ENCODE measurements at places on chromosomes 11 and 22.

- DNase-seq: no peak
Measured at GRCh38 chr11:37497326-37497725, 899.3 kb upstream of the RAG2 start.

- DNase-seq: no peak
Measured at GRCh38 chr11:102449651-102450570, 2.7 kb downstream of the TMEM123 start.

DNA sequence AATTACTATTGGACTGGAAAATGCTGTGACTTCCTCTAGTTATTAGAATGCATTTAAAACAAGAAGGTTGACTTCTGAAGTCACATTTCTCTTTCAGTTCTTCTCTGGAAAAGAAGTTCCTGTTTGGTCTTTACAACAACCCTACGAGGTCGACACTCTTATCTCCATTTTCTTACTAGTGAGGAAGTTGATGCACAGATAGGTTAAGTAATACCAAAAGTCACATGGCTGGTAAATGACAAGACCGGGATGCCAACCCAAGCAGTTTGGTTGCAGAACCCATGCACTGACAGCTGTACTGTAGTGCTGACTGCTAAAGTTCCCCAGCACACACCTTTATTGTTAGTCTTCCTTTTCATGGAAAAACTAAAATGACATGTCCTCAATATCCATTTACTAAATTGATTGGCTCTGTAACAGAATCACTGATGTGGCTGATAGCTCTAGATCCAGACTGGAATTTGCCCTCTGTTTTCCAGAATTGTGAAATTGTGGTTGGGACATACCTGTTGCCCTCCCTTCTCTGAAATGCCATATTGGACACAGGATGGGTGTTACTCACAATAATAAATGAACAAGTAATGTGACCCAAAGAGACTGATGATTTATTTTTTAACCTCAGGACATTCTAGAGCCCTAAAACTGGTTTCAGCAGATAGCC is 9.4 kb upstream of the TECTA start:
- DNase-seq: no peak

GRCh38 chr11:129592191-129592590 is 216.5 kb downstream of the BARX2 start:
- no peak for DNase-seq

- no peak for DNase-seq
Measured at GRCh38 chr11:114562166-114562916, 2.7 kb upstream of the NXPE1 start.

- no peak for DNase-seq
Measured at GRCh38 chr22:27800250-27801201, 1.0 kb downstream of the MN1 start.

DNA sequence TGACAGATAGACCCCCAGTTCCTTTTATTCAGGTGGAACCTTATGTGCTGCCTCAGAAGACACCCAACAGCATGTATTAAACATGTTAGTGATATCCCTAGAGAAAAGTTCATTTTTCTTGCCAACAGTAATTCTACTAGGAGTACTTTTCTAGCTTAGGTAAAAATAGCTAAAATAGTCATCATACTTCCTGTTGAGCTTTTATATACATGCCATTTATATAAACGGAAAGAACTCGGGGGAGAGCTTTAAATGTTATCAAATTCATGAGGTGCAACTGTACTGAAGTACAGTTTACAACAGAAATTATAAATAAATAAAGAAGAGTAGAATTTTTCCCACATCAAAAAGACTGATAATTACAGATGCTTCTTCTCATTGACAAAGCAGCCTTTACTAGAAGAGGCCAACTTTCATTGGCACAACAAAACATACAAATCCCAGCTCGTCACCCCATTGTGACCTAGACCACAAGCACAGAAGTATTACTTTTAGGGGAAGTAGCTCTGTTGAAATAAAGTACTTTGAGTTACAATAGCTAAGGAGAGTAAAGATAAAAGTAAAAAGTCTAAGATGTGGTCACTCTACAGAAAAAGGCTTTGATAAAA is 59.1 kb upstream of the POU2AF2 start:
- no peak for DNase-seq

DNA sequence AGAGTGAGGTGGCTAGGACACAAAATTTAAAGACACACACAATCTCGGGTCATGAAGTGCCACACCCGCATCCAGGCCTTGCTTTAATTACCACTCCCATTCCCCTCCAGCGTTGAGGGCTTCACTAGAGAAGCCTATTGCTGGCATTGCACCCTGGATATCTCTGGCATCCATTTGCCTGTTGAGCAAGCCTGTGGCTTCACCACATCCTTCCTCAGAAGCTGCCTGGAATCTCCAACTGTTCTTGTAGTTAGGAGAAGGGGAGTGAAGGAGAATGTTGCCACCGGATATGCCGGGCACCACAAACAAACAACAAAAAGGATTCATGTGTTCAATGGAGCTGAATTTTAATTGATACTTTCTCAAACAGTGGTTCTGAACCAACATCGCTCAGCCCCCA is 34.4 kb upstream of the RCN1 start:
- DNase-seq: no peak

DNA sequence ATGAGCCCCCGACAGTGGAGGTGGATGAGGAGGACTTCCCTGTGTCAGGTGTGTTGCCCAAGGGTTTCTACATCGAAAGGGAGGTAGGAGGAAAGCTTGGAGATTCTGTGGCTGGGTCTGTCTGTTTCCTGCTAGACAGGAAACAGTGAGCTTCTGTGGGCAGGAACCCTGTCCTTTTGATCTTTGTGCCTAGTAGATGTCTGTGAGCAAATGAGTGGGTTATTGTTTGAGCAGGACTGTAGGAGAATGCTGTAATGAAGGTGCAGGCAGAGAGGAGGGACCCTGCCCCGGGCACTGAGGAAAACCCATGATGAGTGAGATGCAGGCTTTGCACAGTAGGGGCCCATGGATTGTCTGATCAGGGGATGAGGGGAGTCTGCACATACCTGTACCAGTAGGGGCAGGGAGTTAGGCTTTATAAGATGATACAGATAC is 14.0 kb downstream of the USP35 start:
- DNase-seq: no peak

- no peak for DNase-seq
Measured at GRCh38 chr11:34359548-34359891, 1.7 kb upstream of the ABTB2 start.

DNA sequence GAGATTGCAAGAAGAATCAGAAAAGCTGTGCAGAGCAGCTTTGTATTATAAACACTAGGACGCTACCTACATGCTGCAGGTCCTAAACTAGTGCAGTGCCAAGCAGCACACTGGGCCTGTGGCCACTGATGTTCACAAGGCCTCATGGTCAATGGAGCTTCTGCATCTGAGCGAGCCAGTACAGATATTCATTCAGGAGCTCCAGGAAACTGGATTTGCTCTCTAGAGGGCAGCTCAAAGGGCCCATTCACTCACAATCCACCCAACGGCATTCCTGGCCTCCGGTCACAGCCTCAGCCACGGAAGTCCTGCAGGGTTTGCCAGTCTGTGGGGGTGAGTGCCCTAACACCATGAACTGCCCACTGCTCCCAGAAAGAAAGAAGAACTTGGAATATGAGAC is 5.8 kb upstream of the TBC1D10A start:
- no peak for DNase-seq

DNA sequence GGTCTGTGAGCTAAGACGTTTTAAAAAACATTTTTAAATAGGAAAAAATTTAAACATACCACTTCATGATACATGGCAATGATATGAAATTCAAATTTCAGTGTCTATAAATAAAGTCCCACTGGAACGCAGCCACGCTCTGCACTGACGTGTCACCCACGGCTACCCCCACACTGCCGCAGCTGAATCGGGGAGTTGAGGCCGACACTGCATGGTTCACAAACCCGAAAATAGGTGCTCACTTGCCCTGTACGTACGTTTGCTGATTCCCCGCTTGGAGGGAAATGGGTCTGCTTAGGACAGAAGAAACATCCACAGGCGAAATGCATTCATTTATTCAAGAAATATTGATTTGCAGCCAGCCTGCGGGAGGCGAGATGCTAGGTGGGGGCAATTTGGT is 1342.3 kb downstream of the TBC1D22A start:
- DNase-seq: no peak

- DNase-seq: no peak
Measured at GRCh38 chr22:41907436-41908401, 7.2 kb downstream of the SHISA8 start.

- no peak for DNase-seq
Measured at GRCh38 chr22:17706947-17707346, 67.3 kb downstream of the BID start.

- no peak for DNase-seq
Measured at GRCh38 chr11:2951231-2952110, 22.3 kb upstream of the PHLDA2 start.

- DNase-seq: no peak
Measured at GRCh38 chr11:101435408-101435973, 148.3 kb downstream of the TRPC6 start.

DNA sequence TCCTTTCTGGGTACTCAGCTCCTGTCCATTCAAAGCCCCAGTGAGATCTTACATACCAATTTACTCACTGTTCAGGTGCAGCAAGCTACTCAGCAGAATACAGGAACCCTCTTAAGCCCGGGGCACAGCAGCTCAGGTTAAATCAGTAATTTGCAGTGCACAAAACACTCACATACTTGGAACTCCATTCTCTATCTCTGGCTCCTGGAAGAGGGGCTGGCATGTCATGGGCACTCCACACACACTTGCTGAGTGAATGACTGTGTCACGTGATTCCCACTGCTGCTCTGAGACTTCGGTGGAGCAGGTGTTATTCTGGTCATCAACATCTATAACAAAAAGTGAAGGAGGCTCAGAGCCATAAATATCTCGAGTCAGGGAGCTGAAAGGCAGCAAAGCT is 157.3 kb upstream of the BDNF start:
- DNase-seq: no peak

DNA sequence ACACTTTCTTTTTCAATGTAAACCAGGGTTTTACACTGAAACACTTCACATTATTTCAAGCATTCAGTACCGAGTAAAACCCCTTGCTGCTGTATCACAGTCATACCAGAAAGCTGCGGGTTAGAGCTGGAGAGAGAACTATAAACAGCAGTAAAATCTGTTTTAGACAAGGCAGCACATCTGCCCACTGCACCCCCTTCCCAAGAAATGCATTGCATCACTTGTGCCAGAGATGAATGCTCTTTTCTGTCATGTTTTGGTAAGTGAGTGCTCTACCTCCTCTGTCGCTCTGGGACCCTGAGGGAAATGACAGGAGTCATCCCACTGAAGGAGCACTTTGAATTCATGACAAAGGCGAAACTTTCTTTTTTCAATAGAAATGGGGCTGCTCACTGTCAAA is 107.2 kb downstream of the MAML2 start:
- DNase-seq: no peak

GRCh38 chr11:121367844-121368225 is 75.3 kb downstream of the SC5D start:
- no peak for DNase-seq
